ENCODE measurements at places on chromosomes 6 and 20.
A peak's percentile ranks its signal among the peaks of the same experiment; 100 is the strongest.

- peaks cover 10% of the 10 kb centered on the region for H3K4me1 ChIP-seq
- no peak for DNase-seq
- no peaks in the 10 kb centered on the region for H3K36me3 ChIP-seq
Observed at GRCh38 chr20:38927902-38928578, 1.8 kb downstream of the FAM83D start.

- H3K27ac ChIP-seq: peak overlapping the region; percentile 87
- H3K4me1 ChIP-seq: peaks cover 12% of the 10 kb centered on the region
- peaks cover 3% of the 10 kb centered on the region for H3K36me3 ChIP-seq
- peaks cover 4% of the 10 kb centered on the region for H3K27me3 ChIP-seq
Observed at GRCh38 chr6:36986704-36987047, 680 bp upstream of the MTCH1 start.

- no peak overlapping the region for H3K27ac ChIP-seq
- H3K4me3 ChIP-seq: no peak overlapping the region
- H3K27me3 ChIP-seq: peaks cover 2% of the 10 kb centered on the region
- no peaks in the 10 kb centered on the region for H3K4me1 ChIP-seq
- DNase-seq: no peak
Observed at GRCh38 chr6:87116922-87117321, 22.0 kb upstream of the CGA start.

- H3K4me1 ChIP-seq: no peaks in the 10 kb centered on the region
- no peaks in the 10 kb centered on the region for H3K36me3 ChIP-seq
- H3K27me3 ChIP-seq: no peaks in the 10 kb centered on the region
- no peak for DNase-seq
Observed at GRCh38 chr20:57133926-57134650, 132.4 kb downstream of the BMP7 start.

DNA sequence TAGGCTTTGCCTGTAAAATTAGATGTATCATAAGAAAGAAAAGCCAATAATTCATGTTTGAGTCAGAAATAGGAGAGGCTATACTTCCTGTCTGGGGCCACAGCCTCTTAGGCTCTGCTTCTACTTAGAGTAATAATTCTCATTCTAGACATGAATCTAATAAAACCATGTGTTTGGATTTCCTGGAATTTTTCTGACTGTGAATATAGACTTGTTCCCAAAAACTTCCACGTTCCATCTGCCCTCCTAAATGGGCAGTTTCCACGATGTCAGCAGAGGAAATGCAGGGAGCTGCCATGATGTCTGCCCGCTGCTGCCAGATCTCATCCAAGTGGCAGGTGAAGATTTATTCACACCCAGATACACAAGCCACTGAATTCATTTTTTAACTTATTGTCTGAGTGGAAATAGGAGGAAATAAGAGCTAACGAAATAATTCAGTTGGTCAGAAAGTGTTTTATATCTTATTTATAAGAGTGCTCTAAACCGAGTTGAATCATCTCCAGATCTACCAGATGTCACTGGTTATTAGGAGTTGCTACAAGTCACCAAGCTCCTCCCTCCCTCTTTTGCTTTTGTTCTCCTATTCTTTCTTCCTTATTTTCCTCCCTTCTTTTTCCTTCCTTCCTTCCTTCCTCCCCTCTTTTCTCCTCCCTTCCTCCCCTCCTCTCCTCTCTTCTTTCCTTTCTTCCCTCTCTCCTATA lies 69.3 kb downstream of the ALDH8A1 start:
- no peaks in the 10 kb centered on the region for H3K36me3 ChIP-seq
- H3K4me3 ChIP-seq: no peak overlapping the region
- DNase-seq: no peak
